Astrocyte of the cerebellum (primary cell): ENCODE measurements at places on chromosomes 1 and 21.

- DNase-seq, result peak; percentile 32
These were observed at the start of gene MAN1A2 for GRCh38 chr1:117367046-117368025. TSS of gene MAN1A2 (plus strand) at chr1:117367449. CDS start at chr1:117368184, 735 bp downstream.

DNA sequence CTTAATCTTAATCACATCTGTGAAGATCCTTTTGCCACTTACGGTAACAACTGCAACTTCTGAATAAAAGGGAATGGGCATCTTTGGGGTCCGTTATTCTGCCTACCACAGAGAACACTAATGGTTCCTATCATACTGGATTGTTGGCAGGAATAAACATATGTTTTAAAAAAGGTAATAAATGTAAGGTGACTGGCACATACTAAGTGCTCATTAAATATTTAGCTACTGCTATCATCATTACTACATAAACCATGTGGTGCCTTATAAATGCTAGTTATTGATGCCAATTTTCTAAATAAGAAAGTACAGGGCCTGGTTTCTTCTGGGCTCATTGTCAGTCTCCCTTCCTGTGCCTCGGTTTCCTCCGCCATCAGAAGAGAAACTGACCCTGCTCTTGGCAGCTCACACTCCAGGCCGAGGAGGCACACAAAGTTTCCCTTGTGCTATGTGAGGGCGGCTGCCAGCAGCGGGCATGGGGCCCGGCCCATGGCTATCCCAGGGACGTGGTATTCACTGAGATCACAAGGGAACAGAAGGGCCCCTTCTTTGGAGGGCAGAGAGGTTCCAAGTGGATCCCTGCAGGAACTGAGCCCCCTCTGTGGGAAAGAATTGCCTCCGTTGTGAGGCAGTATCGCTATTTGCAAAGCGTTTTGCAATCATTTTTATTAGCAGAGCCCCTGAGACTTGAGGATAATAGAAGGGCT is 26.2 kb downstream of the NAV1 start:
- DNase-seq, result no peak

DNA sequence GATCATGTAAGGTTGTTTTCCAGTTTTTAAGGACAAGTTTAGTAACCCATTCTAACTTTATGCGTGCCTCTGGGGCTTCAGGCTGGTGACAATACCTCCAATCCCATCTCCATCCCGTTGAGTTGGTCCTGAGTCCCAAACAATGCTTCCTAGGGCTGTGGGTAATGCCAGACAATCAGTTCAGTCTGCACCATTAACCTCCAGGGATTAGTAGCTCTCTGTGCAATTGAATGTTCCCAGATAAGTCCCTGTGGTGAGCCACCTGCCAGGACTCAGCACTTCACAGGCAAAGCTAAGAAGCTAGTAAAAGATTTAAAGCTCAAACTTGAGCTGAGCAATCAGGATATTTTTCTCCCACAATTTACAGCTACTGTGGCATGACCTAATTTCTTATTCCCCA is 462.2 kb upstream of the PTBP2 start:
- DNase-seq, result no peak

DNA sequence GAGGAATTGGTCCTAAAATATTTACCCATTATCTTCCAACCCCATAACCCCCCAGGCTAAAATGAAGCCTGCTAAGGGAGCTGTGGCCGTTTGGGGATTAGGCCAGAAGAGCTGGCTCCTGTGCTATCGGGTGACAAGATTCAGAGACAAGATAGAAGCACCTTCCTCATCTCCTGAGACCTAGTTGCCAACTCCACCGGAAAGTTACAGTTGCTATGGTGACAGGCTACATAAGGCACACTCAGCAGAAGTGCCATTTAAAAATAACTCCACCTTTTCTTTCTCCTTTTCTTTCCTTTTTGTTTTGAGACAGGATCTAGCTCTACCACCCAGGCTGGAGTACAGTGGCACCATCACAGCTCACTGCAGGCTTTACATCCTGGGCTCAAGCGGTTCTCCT is 43.6 kb upstream of the ROR1 start:
- DNase-seq, result no peak

- DNase-seq, result no peak
These were observed 159.9 kb downstream of the ACTL8 start for GRCh38 chr1:17914987-17915386.

DNA sequence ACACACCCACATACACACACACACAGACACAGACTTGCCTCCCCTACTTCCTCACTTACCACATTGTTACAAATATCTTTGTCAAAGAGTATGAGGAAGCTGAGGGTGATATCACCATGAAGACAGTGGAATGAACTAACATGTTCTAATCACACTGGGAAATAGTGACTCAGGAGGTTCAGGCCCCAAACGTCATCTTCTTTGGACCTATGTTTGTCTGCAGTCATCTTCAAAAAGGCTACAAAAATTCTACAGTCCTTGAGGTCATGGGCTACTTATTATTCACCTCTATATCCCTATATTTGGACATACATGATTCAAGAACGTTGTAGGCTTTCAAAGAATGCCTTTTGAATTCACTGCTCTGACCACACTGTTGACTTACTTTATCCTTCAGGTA is 2.1 kb upstream of the LCE2C start:
- DNase-seq, result no peak

- DNase-seq, result no peak
These were observed 14.0 kb downstream of the TNNT2 start for GRCh38 chr1:201363467-201363866.

DNA sequence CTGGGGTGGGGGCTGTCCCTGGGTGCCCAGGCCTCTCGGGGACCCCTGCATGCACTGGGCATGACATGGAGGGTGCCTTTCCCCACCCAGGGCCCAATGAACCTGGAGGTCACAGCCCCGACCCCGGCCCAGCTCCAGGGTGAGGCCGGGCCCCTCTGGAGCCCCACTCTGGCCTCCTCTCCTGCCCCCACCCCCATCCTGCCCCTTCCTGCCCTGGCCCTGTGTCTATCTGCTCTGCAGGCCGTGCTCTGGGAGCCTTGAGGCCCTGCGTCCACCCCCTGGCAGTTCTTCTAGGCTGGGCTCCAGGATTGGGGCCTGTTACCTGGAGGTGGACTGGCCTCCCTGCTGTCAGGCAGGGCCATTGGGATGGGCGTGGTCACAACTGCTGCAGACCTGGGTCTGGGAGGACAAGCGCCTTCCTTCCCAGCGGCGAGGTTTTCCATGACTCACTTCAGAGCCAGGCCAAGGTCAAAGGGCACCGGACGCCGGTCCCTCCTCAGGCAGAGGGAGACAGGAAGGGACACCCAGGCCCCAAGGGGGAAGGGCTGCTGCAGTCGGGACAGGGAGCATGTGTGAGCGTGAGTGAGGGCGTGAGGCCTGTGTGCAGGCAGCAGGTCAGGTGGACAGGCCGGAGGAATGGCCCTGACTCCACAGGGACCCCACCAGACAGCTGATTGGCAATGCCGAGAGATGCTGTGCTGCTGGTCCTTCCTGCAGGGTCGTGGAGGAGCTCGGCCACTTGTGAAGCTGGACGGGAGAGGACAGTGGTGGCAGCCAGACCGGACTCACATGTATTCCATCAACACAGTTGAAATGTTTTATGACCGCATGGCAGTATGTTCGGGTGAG is 31.1 kb upstream of the POFUT2 start:
- DNase-seq, result no peak

- DNase-seq, result no peak
These were observed 230.3 kb upstream of the USP24 start for GRCh38 chr1:55445416-55445815.

DNA sequence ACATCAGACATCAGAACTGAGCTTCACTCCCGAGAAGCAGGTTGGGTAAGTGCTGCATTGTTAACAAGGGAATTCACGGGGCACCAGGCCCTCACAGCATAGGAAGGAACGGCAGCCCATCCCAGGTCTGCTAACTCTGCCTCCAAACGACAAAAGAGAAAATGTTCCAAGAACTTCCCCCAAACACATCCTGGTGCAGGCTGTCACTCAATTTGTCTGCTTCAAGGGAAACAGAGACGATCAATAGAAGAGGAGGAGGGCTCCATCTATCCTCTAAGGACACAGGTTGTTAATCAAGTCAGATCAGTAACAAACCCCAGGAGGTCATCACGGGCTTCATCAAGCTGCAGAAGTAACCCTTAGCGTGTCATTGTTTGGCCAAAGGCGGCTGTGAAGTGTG is 3.5 kb upstream of the TSPEAR start:
- no peak for DNase-seq

DNA sequence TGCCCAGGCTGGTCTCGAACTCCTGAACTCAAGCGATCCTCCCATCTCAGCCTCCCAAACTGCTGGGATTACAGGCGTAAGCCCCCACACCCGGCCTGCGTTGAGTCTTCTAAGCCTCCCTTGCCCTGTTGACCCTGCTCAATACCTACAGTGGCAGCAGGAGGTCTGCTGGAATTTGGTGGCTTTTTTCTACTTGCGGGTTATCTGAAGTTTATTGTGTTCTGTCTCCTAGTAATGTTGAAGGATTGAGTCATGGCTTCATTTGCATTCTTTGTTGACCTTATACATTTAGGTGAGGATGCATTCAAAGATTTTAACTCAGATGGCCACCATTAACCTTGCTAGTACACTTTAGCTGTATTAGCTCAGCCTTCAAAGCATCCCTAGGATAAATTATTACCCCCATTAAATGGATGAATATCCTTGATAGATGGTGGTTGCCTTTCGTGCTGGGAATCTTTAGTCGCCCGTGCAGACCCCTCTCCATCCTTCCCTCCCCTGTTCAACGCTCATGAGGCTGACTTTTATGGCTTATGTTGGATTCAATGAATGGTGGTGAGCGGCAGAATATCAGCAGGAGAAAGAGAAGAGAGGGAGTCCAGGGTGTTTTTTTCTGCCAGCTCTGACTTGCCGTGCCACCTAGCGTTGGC is 9.7 kb upstream of the NPPB start:
- no peak for DNase-seq

DNA sequence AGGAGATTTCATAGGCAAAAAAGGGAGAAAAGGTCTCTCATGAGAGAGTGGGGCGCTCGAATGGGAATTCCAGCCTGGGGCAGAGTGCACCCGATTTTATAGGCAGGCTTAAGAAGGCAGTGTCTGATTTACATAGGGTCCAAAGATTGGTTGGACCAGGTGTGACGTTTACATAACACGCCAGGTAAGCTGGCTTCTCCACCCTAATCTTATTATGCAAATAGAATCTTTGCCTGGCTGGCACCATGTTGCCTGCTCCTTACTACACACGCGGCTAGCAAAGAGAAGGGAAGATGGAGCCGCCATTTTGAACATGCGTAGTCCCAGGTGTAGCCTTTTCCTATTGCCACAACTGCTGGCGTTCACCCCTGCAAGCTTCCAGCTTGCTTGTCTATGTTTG is 103.7 kb downstream of the SLC16A1 start:
- DNase-seq, result no peak

DNA sequence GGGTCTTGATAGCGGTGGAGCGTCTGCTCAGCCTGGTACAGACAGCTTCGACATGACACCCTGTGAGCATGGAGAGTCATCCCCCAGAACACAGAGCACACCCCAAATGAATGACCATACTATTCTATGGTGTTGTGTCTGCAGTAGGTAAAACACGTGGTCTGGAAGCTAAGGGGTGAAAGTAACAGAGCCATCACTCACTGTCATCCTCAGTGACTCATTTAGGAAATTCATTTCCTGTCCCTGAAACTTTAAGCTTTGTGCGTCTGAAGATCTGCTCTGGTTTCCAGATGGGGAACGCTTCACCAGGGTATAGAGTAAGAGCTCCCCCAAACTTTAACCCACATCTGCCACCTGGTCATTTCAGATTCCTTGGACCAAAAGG is 94.8 kb upstream of the DISP3 start:
- no peak for DNase-seq

- DNase-seq, result no peak
These were observed 55.8 kb upstream of the CLDN14 start for GRCh38 chr21:36535618-36536241.

- DNase-seq, result no peak
These were observed 4.6 kb upstream of the PRDM16 start for GRCh38 chr1:3064296-3064850.

GRCh38 chr1:47756411-47756810 is 240.8 kb downstream of the TRABD2B start:
- no peak for DNase-seq

DNA sequence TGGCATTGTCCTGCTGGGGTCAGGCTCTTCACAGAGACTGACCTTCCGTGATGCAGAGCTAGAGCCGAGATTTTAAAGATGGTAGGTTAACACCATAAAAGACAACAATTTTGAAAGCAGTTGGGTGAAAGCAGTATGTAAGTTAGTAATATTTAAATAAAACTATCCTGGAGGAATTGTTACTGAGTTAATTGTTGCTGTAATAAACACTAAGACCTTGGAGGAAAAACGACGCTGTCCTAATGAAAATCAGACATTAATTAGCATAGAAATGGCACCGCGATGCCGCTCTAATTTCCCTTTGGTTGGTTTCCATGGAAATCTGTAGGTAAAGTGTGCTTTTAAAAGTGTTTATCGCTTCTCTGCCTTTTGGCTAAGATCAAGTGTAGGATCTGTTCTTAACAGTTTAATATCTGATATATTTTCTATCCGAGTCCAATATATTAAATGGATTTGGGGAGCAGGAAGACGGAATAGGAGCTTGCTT is 745 bp upstream of the ANP32E start:
- DNase-seq, result no peak

GRCh38 chr1:201791779-201792173 is 37.2 kb upstream of the IPO9 start:
- peak; percentile 60 for DNase-seq

GRCh38 chr21:46099476-46099875 is 1.6 kb downstream of the COL6A2 start:
- DNase-seq, result no peak

DNA sequence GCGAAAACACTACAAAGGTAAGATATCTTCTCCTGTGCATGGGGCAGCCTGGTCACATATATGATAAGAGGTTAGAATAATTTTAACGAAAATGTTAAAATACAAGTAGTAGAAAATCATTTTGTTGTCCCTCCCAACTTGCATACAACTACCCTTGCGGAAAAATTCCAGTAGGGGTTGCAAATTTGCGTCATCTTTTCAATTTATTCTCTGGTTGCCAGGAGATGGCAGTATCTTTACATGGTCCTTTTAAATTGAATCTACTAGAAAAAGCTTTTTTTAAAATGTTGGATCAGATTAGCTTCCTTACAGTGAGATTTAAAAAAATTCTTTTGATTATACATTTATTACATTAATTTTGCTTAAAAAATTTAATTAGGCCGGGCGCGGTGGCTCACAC is 10.9 kb downstream of the S100PBP start:
- DNase-seq, result no peak

GRCh38 chr1:147225193-147225730 is at the start of gene FMO5:
TSS of gene FMO5 (minus strand) at chr1:147225339. CDS start at chr1:147225029, 310 bp downstream.
- DNase-seq, result peak; percentile 40

DNA sequence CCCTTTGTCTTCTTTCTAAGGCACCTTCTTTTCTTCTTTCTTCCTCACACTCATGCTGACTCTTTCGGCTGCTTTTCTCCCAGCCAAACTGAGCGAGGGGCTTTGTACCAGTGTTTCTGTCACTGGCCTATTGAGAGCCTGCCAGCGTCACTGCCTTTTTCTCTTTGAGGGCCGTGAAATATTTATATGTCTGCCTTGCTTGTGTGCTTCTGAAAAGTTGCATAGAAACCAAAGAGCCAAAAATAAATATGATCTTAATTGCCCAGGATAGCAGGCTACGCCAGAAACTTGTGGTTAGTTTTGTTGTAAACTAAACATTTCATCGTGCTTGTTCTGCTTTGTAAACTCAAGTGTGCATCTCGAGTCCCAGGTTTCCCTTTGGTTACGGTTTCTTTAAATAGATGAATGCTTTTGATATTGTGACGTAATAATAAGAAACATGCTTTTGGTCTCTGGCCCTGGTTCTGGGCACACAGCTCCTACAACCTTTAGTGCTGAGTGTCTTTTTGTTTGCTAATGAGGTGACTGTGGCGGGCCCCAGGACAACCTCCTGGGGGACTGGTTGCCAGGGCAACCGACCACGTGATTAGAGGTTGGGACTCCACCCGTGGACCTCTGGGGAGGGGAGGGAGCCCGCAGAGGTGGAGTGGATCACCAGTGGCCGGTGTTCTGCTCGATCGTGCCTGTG is 10.8 kb downstream of the SLC37A1 start:
- peak; percentile 92 for DNase-seq
